ENCODE measurements at places on chromosomes 12 and 14.

DNA sequence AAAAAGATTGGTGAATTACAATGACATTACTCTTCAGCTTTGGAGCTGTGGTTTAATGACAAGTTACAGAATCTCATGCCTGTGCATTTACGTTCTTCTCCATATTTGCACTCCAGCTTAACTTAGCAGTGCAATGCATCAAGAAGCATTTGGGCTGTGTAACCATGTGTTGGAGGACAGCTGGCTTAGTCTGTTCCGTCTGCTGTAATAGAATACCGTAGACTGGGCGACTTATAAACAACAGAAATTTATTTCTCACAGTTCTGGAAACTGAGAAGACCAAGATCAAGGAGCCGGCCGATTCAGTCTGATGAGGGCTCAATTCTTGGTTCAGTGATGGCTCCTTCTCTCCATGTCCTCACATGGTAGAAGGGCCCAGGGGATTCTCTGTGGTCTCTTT, 943.5 kb downstream of the BCL11B start:
- no peak for DNase-seq

- DNase-seq, result no peak
Measured at GRCh38 chr14:53464376-53464775, 311.3 kb upstream of the DDHD1 start.

DNA sequence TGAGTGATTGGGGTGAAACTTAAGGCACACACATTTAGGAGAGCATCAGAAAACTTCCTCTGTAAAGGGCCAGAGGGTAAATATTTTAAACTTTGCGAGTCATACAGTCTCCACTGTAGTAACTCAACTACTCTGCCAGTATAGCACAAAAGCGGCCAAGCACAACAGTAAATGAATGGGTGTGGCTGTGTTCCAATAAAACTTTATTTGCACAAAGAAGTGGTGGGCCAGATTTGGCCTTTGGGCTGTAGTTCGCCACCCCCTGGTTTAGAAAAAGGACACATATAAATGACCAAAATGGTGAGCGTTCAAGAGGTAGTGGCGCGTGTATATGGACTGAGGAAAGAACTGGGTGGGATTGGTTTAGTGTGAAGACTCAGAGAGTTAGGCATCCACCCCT, 109.9 kb downstream of the CALM1 start:
- DNase-seq, result no peak

DNA sequence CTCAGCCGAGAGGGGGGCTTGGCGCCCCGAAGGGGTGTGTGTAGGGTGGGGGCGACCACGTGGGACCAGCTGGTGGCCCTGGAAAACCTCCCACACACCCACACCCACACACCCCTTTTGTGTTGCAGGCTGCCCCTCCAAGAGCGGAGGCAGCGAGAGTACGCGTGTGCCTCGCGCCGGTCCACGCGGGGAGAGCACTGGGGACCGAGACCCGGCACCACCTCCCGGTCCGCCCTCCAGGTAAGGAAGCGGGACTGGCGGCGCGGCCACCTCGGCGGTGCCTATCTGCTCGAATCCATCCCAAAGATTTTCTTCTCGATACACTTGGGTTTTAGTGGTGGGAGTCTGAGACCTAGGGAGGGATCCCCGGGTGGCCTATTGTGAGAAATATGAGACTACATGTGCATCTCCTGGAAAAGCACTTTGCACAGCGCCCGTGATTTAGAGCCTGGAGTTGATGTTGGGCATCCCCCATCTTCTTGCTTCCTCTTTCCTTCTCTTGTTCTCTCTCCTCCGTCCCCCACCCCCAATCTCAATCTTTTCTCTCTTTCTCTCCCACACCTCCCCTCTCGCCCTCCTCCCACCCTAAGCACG, 393 bp downstream of the SYT1 start:
- DNase-seq, result no peak

GRCh38 chr14:62126879-62127478, 364.8 kb downstream of the SNAPC1 start:
- DNase-seq, result no peak

DNA sequence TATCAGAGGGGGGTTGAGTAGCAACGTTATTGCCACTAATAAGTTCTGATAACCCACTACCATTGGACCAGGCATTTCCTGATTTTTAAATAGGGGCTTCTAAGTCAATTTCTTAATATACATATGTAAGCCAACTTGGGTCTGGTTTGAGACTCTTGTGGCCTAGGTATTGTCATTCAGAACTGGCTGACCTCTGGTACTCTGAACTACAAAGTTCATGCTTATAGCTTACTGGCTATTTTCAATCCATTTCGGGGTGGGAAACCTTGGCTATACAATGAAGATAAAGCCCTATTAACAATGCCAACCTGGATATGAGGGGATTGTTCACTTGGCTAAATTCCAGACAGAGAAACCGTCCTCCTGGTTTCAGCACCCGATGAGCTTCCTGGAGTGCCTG, 8.7 kb downstream of the DYNLL1 start:
- no peak for DNase-seq

GRCh38 chr12:5960783-5961182, 15.7 kb upstream of the ANO2 start:
- no peak for DNase-seq

- no peak for DNase-seq
Measured at GRCh38 chr12:62778187-62778586, 156.8 kb downstream of the PPM1H start.

GRCh38 chr14:65006261-65006721, 19.6 kb downstream of the FNTB start:
- DNase-seq, result no peak

GRCh38 chr14:81594012-81594411, 60.4 kb upstream of the SEL1L start:
- no peak for DNase-seq

DNA sequence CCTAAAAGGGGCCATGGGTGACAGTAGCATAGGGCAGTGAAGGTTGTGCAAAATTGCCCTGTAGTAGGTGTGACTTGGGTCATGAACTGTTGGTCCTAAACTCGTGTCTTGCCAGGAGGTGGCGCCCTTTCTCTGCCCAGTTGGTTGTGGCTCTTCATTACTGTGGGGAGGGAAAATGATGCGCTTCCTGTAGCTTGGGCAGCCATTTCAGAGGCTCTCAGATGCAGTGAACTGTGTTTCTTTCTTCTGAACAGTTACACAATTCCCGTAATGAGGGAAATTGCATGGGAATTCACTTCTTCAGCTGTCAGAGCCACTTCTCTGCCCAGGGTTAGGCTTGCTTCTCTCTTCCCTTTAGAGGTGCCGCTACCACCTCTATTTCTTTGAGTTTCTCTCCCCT, 148.1 kb upstream of the NRXN3 start:
- DNase-seq, result no peak

GRCh38 chr12:61667676-61668075, 592.5 kb upstream of the USP15 start:
- no peak for DNase-seq

DNA sequence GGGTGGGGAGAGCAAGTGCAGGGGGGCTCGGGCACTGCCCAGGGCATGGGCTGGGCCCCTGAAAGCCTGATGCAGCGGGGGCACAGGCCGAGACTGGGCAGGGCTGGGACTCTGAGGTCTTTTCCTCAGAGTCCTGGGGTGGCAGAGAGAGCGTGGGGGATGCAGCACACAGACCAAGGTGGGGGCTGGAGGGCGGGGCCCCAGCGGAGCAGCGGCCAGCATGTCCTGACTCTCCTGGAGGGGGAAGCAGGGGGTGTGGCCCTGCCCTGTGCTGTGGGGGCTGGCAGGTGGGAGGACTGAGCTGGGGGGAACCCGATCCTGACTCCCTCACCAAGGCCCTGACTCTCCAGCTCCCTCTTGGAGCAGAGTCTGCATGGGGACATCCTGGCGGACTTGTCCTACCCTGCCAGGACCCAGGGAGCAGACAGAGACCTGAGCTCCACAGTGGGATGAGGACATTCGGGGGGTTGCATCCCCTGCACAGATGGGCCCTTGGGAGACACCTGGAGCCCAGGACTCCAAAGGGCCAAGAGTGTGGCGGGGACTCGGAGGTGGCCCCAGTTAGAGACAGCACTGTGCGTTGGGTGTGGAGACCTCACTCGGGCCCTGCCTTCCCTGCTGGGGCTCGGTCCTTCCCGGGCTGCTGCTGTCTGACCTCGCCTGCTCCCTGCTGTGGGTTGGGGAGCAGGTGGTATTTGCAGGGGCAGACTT, 326.1 kb downstream of the TMEM121 start:
- no peak for DNase-seq

GRCh38 chr12:116797885-116798284, 59.8 kb downstream of the RNFT2 start:
- no peak for DNase-seq

- no peak for DNase-seq
Measured at GRCh38 chr12:132163911-132164288, 19.6 kb downstream of the NOC4L start.

GRCh38 chr14:89040080-89040459, 215.6 kb downstream of the TTC8 start:
- no peak for DNase-seq

DNA sequence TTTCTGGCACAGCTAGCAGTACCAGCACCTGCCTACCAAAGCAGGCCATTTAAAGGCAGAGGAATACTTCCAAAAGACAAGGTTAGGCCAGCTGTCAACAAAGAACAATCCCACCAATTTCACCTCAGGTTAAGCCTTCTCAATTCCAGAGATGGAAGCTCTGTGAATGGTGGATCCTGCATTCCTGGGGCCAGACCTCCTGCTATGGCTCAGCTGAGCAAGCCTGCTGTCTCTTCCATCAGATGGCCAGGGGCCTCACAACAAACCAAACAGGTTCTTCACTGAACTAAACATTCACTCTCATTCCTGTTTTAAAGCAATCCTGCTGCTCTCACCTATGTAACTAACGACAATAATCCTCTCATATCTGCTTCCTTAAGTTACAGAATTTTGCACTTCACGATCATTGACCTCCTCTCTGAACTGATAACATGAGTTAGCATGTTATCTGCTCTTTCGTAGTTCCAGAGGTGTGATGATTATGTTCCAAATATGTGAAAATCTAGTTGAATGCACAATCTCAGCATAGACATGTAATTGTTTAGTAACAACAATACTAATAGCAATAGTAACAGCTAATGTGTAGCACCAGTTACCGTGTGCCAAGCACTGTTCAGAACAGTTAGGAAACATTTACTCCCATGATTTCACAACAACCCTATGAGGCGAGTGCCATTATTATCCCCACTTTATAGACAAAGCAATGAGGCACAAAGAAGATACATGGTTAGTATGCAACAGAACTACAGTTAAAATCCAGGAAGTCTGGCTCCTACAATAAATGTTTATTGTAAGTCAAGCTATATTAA, 73.2 kb downstream of the SLC2A13 start:
- DNase-seq, result no peak

DNA sequence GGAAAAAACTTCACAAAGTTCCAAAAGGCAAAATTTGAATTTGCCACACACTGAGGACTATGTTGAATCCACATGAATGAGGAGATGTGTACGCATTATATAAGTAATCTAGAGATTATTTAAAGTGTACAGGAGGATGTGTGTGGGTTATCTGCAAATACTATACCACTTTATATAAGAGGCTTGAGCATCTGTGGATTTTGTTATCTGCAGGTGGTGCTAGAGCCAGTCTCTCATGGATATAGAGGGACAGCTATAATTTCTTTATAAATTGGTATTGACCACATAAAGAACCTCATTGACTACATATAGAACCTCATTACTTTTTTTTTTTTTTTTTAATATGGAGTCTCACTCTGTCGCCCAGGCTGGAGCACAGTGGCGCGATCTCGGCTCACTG, 32.2 kb upstream of the RXYLT1 start:
- DNase-seq, result no peak

GRCh38 chr12:100311317-100311716, 44.3 kb downstream of the SCYL2 start:
- DNase-seq, result no peak

DNA sequence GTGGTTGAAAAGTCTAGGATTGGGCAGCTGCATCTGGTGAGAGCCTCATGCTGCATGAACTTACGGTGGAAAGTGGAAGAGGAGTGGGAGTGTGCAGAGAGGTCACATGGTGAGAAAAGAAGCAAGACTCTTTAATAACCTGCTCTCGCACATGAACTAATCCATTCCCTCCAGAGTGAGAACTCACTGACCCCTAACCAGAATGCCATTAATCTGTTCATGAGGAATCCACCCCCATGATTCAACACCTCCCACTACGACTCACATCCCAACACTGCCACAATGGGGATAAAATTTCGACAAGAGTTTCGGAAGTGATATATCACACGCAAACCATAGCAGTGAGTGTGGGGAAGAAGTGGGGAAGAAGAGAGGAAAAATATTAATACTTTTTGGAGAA, 377.4 kb downstream of the NAV3 start:
- DNase-seq, result no peak

GRCh38 chr14:60064491-60065072, 27.1 kb upstream of the PCNX4 start:
- DNase-seq, result no peak

DNA sequence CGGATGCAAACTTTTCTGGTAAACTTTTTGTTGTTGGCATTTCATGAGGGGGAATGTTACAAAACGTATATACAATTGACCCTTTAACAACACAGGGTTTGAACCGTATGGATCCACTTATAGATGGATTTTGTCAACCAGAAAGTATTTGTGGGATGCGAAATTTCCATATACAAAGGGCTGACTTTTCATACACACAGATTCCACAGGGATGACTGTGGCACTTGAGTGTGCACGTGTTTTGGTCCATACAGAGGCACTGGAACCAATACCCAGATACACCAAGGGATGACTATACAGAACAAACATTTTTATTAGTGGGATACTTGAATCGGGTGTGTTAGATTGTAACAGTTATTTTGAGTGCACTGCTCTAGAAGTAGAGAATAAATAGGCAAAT, 29.8 kb upstream of the CCT2 start:
- no peak for DNase-seq

DNA sequence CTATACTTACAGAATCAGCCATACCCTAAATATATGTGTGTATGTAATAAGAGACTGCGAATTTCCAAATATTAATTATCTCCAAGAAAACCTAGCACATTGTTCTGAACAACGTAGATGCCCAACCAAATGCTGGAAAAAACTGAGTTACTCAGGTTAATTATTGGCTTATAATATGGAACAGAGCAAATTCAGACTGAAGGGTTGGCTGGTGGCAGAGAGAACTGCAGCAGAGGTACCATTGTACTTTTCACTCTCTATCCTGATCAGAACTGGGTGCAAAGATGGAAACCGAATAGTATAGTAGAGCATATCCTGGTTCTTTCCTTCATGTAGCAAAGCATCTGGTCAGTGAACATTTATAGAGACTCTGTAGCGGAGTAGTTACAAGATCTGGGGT, 185.7 kb downstream of the SLC2A13 start:
- no peak for DNase-seq

DNA sequence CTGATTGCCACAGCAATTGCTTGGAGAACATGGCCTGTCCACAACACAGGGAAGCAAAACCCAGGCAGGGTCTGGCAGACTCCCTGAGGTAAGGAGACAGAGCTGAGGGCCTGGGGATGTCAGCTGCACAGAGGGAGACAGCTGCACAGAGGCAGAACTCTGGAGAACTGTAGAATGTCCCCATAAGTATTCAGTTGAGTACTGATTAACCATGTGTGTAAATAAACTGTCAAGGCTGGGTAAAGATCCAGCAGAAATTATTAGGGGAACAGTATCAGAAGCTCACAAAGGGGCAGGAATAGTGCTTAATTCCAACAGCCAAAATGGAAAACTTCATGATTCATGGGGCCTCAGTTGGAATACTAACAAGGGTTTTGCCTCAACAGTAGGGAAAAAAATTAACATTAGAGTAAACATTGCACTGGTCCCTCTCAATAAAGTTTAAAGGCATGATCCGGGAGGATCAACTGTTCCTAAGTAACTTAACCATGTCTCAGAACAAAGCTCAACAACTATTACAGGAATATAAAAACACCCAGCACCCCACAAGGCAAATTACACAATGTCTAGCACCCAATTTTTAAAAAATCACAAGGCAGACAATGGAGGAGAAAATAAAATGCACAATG, 201.3 kb upstream of the RASSF8 start:
- no peak for DNase-seq

GRCh38 chr12:85552461-85552860, 272.4 kb downstream of the ALX1 start:
- DNase-seq, result no peak

Measured in stimulated activated CD4-positive, alpha-beta T cell treated with anti-CD3 and anti-CD28 coated beads, Interleukin-1b, Interleukin-23, amount 100 ng/mL, for 1 hour (primary cell).